Left hindlimb (tissue), 1 donor: ENCODE measurements at places on chromosomes 12 and 14.

DNA sequence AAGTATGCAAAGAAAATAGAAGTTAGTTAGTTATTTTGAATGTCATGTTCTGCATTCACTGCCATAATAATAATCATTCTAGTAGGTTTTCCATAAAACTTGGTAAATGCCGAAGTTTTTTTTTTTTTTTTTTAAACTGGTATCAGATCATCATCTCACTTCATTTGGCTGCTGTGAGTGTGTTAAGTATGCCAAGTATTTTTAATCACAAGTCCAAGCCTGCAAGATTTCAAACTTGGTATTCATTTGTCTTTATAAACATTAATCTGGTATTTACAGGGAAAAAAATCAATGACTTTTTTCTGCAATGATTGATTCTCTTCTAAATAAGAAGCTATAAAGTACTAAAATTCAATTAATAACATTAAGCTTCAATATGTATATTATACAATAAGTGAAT is 248.9 kb downstream of the CCDC59 start:
- DNase-seq = no peak

DNA sequence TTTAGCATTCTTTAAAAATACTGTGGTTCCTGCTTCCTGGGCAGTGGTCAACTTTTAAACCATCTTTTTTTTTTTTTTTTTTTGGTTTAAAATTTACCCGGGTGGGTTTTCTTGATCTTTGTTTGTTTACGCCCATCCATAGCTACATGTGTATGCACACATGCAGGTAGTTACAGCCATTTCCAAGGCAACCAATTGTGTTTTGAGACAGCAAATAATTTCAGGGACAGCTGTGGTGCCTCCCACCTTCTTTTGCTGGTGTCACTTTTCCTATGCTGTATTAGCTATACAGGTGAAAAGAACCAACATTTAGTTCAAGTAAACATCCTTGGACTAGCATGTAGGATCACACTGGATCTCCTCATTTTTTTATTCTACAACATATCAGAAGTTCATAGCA is 52.0 kb upstream of the PSMA6 start:
- no peak for DNase-seq

DNA sequence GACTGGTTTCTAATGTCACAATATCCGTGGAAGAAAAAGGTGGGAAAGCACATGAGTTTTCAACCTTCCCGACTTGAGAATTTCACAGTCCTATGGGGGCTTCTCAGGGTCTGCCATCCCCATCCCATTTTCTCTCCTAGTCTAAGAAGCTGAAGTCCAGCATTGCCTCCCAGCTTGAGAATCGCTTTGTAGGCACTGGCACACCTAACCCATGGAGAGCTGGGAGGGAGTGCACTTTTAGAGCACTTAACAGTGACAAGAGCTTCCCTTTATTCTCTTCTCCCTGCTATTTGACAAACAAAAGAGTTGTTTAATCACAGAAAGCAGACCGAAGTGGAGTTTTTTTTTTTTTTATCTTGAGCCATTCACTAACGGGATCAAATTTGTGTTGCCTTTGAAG is 22.8 kb upstream of the SRRM4 start:
- DNase-seq = no peak

- DNase-seq = no peak
These were observed 11.6 kb downstream of the FGD6 start for GRCh38 chr12:95205685-95206084.

GRCh38 chr12:68438601-68439000 is 106.4 kb upstream of the MDM1 start:
- no peak for DNase-seq

GRCh38 chr12:29799591-29799990 is 15.8 kb upstream of the TMTC1 start:
- DNase-seq = no peak
